ENCODE measurements at places on chromosomes 7 and 10. TPM values are rescaled to one million over a fixed set of nuclear protein-coding genes. Genes with fewer than 3 reads are reported as not detected.
A peak's percentile ranks its signal among the peaks of the same experiment; 100 is the strongest.

- no peak for DNase-seq
Measured at GRCh38 chr10:59258890-59259289, 82.4 kb downstream of the PHYHIPL start.

GRCh38 chr10:13615650-13616300 lies 29.0 kb downstream of the PRPF18 start:
- no peak for DNase-seq

DNA sequence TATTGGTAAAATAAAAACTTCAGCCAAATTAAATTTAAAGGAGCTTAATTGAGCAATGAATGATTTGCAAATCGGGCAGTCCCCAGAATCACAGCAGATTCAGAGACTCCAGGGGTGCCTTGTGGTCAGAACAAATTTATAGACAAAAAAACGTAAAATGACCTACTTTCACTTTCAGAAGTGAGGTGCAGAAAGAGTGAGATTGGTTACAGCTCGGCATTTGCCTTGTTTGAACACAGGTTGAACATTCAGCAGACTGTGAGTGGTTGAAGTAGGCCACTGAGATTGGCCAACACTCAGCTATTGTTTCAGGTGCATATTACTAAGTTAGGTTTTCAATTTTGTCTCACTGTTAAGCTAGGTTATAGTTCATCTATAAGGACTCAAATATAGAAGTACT lies 153.4 kb downstream of the BICC1 start:
- no peak for DNase-seq

GRCh38 chr10:79242620-79243152 lies 104.6 kb upstream of the PPIF start:
- peak; percentile 80 for DNase-seq

DNA sequence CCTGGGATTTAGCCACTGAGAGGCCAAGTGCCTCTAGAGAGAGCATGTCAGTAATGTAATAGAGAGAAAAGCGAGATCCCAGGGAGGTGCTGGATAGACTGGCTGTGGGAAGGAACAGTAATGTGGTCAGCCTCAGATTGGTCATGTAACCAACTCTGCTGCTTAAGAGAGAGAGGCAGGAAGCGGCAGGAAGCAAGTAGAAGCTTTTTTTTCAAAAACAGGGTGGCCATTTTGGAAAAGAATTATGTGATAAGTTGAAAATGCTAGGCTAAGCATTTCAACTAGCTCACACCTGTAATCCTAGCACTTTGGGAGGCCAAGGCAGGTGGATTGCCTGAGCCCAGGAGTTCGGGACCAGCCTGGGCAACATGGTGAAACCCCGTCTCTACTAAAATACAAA lies 3.7 kb upstream of the PCOLCE start:
- DNase-seq = no peak

DNA sequence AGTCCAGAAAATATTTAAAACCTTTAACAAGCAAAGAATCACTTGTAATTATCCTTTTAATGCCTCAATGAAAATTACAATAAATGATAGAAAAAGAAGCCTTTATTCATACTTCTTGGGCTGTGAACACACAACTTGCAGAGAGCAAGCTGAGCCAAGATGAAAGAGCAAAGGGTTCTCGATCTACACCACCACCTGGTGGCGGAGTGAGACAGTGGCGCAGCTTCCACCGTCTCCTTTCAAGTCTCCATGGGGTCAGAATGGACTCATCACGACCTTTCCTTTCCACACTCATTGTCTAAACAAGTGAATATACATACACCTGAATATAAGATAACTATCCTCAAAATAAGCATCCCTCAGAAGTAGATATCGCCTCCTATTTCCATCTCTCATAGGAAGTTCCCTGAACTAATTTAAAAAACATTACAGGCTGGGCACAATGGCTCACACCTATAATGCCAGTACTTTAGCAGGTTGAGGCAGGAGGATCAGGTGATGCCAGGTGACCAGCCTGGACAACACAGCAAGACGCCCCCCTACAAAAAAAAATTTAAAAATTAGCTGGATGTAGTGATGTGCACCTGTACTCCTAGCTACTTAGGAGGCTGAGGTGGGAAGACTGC lies 40.7 kb downstream of the ATE1 start:
- DNase-seq = peak; percentile 48

GRCh38 chr7:26584987-26585665 lies 279.3 kb downstream of the SKAP2 start:
- no peak for DNase-seq

DNA sequence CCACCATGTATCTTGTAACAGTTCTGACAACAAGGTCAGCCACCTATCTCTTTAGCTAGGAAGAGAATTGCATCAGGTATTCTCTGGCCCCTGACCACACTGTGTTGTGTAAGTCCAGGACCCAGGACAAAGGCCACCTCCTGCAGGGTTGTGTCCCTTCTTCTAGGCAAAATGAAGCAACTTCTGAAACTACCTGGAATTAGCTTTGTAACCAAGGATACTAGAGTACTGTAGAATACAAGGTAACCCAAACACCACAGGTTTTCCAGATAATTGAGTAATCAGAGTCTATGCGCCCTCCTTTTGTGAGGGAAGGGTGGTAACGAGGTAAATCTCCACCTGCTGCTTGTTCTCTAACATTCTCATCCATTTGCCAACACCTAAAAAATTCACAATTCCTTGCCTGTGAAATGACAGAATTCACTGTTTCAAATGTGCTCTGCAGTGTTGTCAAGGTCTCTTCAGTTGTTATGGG lies 51.7 kb downstream of the SGMS1 start:
- DNase-seq = no peak

- DNase-seq = no peak
Measured at GRCh38 chr10:110723224-110723891, 79.2 kb downstream of the RBM20 start.

- DNase-seq = peak; percentile 59
Measured at GRCh38 chr7:28793381-28794085, 164.6 kb downstream of the TRIL start.

- no peak for DNase-seq
Measured at GRCh38 chr10:101438881-101439391, 85.0 kb downstream of the BTRC start.

ANKRD1 gene
- total RNA-seq = 1,326 TPM

NKX2-3 gene
- total RNA-seq = not detected

CXCL12 gene
- total RNA-seq = 136 TPM

CHRM2 gene
- total RNA-seq = 89.0 TPM

DDC gene
- total RNA-seq = not detected

HGF gene
- total RNA-seq = 2.4 TPM

All from left ventricle myocardium superior (tissue), 1 donor.